ENCODE measurements at places on chromosomes 4 and X. TPM values are rescaled to one million over a fixed set of nuclear protein-coding genes. Genes with fewer than 3 reads are reported as not detected.

The FAM9B gene
- not detected for total RNA-seq

The NSUN7 gene
- 0.16 TPM for total RNA-seq

The UNC5C gene
- 0.07 TPM for total RNA-seq

The DAPP1 gene
- 24.7 TPM for total RNA-seq

The PABPC4L gene
- not detected for total RNA-seq
